SJSA1 (cell line): ENCODE measurements at places on chromosomes 2 and 18. TPM values are rescaled to one million over a fixed set of nuclear protein-coding genes. Genes with fewer than 3 reads are reported as not detected.

Gene DAW1
- total RNA-seq = 0.16 TPM in 2 replicates

Gene SLC4A3
- total RNA-seq = 4.0 and 4.1 TPM in 2 replicates

Gene SCN3A
- total RNA-seq = 0.19 and 0.68 TPM in 2 replicates

Gene ASPRV1
- 0.08 TPM in 1 of 2 replicates, not detected in the other for total RNA-seq

DNA sequence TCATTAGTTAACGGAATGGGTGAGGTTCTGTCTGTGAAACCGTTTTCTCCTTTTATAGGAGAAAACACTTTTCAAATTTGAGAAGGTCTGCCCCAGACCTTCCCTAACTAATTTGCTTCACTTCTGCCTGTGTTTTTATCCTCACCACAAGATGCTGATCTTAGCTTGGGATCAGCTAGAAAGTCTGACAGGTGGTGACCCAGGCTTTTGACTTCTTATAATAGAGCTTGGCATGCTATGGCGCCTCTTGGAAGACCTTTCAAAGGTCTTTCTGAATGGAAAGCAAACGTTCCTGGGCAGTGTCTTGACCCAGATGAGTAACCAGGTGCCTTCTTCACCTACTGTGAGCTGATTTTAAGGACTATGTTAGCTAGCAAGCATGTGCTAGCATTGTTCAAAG is 91.4 kb downstream of the LYPD6 start:
- DNase-seq = no peak

- no peak for DNase-seq
Observed at GRCh38 chr18:3014503-3015203, 1.7 kb upstream of the LPIN2 start.

GRCh38 chr2:191710411-191710900 is 32.5 kb downstream of the NABP1 start:
- no peak for DNase-seq

DNA sequence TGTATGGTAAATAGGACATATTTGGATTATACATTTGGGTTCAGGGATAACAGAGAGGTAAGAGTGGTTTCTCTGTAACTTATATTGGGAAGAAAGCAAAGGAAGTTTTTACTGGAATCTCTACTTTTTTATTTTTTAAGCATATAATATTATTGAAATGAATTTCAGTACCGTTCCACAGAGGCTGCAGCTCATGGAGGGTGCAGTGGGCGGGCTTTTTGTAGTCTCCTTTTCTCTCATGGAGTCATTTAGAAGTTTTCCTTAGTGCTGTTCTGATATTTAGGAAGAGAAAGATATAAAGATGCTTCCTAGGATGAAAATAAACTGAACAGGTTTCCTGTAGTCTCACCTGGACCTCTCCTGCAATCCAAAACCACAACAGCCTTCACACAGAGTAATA is 1153.3 kb upstream of the TMEFF2 start:
- no peak for DNase-seq

DNA sequence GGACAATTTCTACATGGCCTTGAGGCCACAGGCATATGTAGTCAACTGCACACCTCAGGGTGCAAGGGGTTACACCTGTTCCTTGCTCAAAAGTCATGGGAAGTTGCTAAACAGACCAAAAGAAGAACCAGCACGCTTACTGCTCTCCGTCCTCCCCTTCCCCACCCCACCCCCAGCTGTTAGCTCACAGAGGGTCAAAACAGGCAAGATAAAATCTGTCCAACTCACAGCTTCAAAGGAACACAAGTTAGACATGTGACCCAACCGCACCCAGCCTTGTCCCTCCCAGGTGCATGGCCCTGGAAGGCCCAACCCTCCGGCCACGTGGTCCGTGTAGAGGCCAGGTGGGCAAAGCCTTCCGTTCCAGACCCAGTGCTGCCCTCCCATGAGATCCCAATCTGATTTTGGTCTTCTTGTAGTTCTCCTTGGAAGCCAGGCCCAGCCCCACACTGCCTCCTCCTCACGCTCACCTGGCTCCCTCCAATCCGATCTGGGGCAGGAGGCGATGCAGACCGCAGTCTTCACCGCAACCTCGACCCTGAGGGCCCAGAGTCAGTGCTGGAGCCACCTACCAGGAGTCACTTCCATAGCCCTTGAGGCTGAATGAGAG is 14.5 kb upstream of the ASPRV1 start:
- DNase-seq = no peak

- no peak for DNase-seq
Observed at GRCh38 chr2:128513961-128514283, 195.3 kb upstream of the HS6ST1 start.

DNA sequence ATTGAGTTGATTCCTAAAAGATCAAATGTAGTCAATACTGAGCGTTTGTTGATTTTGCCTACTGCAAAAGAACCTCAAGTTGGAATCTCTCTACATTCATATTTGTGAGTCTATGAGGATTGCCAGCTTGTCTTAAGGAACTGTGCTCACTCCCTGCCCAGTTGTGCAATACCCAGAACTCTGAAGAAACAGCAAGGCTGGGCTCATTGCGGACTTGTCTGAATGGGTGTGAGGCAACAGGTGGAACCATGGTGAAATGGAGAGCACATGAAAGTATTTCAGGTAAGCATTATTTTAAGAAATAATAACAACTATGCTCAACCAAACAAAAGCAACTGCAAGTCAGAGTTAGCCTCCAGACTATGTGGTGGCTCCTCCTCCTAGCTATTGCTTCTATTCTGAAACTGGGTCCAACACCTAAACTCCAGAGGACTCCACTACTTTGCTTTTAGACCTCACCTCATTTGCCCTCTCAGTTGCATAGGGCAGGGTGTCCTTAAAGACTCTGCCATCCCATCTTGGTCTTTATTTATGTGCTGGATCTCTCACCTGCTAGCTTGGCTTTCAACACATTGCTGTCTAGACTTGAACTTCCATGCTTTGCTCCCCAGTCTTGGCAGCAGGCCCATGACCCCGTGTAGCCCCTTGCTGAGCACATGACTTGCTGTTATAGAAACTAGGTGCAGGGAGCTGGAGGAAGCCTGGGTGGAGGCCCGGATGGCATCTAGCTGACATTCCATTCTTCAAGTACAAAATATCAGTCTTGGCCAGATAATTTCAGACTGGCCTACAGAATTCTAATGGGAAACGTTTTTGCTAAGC is 94.8 kb upstream of the ARL5A start:
- DNase-seq = no peak

GRCh38 chr18:28112056-28112470 is 64.9 kb downstream of the CDH2 start:
- peak; percentile 54 for DNase-seq

DNA sequence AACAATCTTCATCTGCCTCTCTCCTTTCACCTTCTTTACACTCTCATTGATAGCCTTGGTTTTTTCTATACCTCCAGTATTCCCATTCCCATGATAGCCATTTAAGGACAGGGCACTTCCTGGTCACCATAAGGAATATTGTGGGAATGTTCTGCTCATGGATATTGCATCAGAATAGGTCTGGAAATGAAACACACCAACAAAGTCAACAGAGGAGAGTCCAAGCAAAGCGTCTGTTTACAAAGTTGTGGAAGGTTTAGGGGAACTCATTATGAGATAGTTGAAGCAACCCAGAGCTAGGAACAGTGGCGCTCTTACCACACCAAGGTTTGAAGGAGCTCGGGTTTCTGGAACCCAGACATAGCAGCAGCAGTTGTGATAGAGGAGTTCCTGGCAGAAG is 150.3 kb upstream of the TNP1 start:
- DNase-seq = no peak

DNA sequence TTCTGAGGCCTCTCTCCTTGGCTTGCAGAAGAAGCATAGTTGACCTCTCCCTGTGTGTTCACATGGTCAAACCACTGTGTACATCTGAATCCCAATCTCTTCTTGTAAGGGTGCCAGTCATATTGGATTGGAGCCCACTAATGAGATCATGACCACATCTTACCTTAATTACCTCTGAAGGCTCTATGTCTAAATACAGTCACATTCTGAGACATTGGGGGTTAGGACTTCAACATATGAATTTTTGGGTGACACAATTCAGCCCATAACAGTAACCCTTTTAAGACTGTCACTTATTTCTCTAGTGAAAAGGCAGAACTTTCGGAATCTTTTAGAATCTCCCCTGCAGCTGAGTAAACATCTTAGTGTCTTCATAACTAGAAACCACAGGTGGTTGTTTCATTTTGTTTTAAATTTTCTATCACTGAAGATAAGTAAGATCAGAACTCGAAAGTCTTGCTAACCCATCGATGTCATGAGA is 33.3 kb downstream of the BMP10 start:
- no peak for DNase-seq

GRCh38 chr2:201208563-201209252 is 25.8 kb downstream of the CASP10 start:
- DNase-seq = no peak

DNA sequence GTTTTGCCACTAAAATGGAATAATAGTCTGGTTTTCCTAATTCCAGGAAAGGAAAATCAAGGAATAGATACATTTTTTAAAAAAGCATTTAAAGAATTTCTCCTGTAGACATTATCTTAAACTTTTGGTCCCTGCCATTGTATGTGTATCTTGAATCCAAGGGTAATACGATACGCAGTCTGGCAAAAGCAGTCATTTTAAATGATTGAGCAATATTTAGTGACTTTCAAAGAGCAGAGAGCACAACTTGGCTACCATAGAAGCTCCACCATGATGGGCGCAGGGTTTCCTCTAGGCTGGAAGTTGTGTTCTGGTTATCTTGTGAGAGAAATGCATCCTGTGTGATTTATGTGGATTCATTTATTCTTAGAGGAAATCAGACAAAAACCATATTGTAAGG is 92.9 kb downstream of the NEDD4L start:
- DNase-seq = no peak

DNA sequence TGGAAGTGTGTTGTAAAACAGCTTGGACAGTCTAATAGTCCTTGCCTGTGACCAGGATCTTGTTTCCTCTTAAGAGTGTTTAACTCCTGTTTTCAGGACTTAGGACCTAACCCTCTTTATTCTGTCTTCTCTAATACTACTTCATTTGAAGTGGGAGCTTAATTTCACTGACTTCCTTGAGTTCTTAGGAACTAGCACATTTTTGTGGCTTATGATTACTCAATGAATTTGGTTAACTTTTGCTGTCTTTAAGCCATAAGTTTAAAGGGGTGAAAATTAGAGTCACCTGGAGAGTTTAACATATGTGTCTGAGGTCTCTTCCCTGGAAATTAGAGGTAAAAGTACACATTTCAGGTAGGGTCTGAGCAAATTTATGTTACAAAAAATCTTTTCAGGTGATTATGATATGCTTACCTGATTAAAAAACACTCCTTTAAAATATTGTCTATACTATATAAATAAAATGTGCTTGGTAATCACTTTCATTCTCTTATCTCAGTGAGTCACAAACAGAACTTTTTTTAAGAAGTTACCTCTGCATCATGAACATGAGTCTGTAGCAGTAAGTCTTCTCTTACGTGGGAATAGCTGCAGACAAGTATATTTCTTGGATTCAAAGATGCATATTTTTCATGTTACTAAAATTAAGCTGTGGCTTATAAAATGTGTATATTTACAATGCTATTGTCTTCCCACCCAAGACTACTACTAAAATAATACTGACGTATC is 52.7 kb downstream of the ATP9B start:
- DNase-seq = no peak

DNA sequence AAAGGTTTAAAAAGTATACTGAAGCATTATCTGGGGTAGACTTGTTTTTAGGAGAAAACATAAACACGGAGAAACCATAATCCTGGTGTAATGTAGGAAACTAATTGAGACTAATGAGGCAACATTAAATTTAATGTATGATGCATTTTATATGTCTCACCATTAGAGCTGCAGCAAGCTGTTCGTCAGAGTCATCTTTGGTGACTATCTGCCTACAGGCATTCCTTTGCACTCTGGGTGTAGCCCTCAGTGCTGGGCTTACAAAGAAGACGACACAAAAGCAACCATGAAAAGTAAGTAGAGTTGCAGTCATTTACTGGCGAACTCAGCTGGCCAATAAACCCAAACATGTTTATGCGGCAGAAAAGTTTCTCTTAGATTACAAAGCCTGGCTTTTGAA is 415.3 kb upstream of the ZEB2 start:
- DNase-seq = no peak

- no peak for DNase-seq
Observed at GRCh38 chr2:28982381-28982950, 1.4 kb downstream of the TOGARAM2 start.

DNA sequence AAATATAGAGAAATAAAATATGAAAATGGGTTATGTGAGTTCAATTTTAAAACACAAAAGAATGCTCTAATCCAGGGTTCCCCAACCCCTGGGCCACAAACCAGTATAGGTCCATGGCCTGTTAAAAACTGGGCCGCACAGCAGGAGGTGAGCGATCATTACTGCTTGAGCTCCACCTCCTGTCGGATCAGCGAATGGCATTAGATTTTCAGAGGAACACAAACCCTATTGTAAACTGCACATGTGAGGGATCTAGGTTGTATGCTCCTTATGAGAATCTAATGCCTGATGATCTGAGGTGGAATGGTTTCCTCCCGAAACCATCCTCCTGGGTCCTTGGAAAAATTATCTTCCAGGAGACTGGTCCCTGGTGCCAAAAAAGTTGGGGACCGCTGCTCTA is 34.7 kb downstream of the TTR start:
- DNase-seq = no peak

GRCh38 chr18:50432915-50433314 is 58.1 kb downstream of the SKA1 start:
- DNase-seq = no peak

DNA sequence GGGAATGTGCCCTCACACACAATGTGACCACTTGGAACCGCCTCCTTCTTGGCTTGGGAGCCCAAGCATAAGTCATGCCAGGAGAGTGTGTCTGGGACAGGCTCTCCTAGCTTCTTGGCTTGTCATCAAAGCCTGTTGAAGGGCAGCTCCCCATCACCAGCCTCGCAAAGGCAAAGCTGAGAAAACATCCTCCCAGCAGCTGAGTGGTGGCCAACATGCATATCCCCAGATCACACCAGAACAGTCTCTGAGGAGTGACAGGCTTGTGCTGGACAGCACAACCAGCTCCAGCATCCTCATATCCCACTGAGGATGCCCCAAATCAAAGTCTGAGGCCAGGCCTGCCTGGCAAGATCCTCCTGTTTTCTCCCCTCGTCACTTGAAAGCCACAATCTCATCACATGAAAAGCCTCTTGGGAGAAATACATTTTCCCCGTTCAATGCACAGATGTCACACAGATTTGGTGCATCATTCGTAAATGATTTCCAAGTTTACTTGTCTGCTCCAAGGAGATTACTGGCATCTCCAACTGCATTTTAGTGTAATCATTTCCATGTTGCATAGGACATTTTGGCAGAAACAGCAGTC is 269.3 kb downstream of the TTC32 start:
- no peak for DNase-seq

DNA sequence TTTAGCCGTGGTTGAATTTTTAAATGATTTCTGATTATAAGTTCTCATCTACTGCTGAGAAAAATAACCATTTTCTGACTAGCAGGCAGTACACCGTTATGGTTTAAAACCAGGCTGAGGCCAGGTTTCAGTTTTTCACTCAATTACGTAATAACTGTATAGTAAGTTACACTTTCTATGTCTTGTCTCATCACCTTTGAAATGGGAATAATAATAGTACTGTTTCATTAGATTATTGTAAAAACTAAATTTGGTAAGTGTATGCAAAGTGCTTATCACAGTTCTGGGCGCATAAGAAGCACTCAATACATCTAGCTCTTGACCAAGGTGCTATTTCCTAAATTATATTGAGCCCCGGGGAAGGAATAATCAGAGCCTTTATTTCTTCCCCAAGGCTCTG is 76.8 kb downstream of the LIMS1 start:
- DNase-seq = no peak
